CD8-positive, alpha-beta memory T cell (primary cell): ENCODE measurements at places on chromosomes 7 and 10.

DNA sequence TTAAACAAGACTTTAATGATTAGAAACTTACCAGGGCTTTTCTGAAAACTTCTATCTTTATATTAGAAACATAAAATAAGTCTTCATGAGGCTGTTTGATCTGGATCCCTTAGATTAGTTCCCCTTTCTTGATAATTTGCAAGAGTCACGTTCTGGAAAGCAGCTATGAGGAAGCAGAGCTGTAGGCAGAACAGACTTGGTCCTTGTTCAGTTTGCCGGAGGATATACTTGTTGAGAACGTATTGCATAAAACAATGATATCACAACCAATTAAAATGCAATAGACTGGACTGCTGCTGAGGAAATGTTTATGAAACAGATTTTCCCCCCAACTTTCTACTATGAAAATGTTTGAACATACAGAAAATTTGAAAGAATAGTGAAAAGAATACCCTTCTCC is 2.8 kb downstream of the SAMD9L start:
- DNase-seq, result no peak

GRCh38 chr10:12473491-12473890 is 124.1 kb downstream of the CAMK1D start:
- DNase-seq, result no peak

GRCh38 chr10:17758896-17759295 is 6.9 kb downstream of the TMEM236 start:
- DNase-seq, result no peak

- no peak for DNase-seq
Observed at GRCh38 chr10:57014758-57015157, 653.7 kb upstream of the ZWINT start.

DNA sequence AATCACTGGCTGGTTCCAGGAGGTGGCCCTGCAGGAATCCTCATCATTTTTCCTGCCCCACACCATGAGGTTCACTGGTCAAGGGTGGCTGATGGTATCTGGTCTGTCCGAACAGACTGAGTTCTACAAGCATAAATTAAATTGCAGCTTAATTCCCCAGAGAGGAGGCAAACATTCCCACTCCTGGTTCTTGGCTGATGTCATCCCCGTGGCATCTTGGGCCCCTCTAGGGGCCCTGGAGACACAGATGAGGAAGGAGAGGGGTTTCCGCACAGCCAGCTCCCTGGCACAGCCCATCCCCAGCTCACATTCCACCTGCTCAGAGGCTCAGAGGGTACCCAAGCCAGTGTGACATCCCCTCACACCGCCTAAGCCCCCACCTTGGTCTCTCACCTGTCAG is 5.3 kb upstream of the KLRG2 start:
- DNase-seq, result no peak

- DNase-seq, result no peak
Observed at GRCh38 chr7:108235451-108236061, 105.4 kb upstream of the LAMB4 start.
